ENCODE measurements at places on chromosomes 6 and 20.

- no peak for DNase-seq
Measured at GRCh38 chr20:64168381-64169090, 4.3 kb downstream of the MYT1 start.

DNA sequence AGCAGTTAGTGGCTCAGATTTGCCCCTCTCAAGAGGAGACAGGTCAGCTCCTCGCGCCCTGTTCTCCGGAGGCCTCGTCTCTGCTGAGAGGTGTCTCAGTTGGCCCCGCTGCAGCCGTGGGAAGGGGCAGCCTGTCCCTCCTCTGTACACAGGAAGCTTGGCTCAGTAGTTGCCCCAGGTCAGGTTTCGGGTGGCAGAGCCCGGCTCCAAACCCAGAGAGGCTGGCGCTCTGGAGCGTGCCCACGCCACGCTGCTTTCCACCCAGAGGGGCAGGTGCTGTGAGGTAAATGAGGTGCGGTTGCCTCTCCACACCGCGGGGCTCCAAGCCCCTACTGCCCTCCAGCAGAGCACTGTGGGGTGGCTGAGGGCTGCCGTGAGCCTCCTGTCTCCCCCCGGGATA lies 16.0 kb downstream of the DYNLT1 start:
- DNase-seq, result no peak

- no peak for DNase-seq
Measured at GRCh38 chr6:133951881-133952814, 876 bp upstream of the TBPL1 start.

- no peak for DNase-seq
Measured at GRCh38 chr6:90885611-90886056, 298.8 kb upstream of the MAP3K7 start.

GRCh38 chr6:52125139-52125538 lies 37.7 kb upstream of the PKHD1 start:
- no peak for DNase-seq

DNA sequence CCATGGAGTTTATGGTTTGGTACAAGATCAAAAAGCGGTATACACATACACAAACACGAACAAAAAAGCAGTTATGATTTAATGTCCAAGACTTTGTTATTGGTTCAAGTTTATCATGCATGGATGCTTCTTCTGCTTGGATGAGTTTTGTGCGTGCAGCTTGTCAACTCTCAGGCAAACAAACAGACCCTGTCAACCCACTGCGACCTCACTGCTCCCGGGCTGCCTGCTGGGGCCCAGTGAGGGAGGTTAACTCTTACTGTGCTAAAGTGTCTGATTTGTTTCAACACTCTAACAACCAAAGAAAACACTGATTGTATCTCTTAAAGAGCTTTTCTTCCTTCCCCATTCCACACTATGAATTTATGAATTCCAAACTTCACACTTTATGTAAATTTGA lies 26.8 kb upstream of the DDR1 start:
- no peak for DNase-seq

DNA sequence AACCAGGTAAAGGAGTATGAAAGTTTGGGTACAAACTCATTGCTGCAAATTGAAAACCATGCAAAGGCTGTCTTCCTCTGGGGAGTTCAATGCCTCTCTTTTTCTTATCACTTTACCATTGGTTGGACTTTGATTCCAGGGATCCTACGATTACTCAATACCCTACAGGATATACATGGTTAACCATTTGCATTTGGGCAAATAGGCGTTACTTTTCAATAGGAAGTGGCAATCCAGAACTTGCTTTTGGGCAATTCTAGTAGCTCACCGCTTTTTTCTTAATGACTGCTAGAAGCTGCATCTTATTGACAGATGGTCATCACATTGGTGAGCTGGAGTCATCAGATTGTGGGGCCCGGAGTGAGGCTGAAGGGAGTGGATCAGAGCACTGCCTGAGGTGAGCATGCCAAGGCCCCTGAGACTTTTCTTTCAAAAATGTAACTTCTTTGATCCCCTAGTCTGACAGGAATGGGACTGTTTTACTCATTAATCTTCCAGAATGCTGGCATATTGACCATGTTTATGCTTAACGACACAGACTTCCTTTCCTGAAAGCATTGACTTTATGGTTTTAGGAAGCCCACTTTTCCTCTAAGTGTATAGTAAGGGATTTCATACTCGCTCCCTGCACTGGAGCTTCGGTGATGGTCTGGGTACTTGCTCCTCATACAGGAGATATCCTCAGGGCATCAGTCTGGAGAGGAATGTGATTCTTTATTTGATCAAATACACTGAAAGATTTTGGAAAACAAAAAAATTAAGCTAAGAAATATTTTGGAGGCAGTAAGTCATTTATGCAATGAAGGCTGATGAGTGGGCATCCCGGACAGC lies at the start of gene CCR6:
TSS of gene CCR6 (plus strand) at position 270 of the 831 bp plus-strand sequence. CDS start 13,039 bp downstream, outside the sequence.
- no peak for DNase-seq

DNA sequence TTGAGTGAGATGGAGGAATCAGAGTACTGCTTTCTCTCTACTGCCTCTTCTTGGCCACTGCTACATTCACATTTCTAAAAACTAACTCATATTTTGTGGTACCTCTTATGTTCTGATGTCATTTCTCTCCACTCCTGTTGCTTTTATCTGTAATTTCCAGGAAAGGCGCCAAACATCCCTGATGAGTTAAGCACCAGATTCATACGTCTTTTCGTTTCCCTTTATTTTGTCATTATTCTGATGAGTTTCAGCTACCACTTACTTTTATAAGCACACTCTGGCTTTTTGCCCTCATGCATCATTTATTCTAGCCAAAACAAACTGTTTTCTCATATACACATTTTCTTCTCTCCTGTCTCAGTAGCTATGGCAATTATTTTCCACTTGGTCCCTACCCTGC lies 680.0 kb downstream of the RNF144B start:
- DNase-seq, result no peak

GRCh38 chr6:27810768-27811450 lies 101.3 kb downstream of the OR2B2 start:
- no peak for DNase-seq

- no peak for DNase-seq
Measured at GRCh38 chr6:136737871-136738691, 54.2 kb downstream of the MAP3K5 start.

GRCh38 chr6:37481711-37482605 lies 17.7 kb downstream of the CCDC167 start:
- DNase-seq, result no peak

GRCh38 chr6:11374036-11375010 lies 141.9 kb upstream of the NEDD9 start:
- DNase-seq, result no peak

GRCh38 chr6:72328775-72329174 lies 293.1 kb upstream of the KCNQ5 start:
- DNase-seq, result no peak

DNA sequence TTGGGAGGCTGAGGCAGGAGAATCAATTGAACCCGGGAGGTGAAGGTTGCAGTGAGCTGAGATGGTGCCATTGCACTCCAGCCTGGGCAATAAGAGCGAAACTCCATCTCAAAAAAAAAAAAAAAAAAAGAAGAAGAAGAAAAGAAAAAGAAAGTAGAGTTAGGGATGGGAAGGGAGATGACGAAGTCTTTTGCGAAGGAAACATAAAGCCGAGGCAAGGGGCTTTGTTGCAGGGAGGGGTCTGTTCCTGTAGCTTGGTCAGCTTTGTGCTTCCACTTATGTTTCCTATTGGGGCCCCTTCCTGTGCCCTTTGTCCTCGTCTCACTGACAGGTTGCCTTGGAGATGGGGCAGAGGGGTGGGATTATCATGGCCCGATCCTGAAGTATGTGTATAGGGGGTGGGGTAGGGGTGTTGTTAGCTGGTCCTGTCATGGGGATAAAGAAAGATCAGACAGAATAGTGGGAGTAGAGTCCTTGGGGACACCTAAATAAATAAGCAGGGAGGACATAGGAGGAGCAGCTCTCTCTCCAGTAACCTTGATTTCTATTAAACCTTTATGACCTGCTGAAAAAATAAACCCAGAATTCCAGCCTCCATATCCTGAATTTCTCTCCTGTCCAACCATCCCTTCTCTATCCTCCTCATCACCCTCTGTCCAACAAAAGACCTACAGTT lies 1.1 kb upstream of the CLIC1 start:
- DNase-seq, result no peak

DNA sequence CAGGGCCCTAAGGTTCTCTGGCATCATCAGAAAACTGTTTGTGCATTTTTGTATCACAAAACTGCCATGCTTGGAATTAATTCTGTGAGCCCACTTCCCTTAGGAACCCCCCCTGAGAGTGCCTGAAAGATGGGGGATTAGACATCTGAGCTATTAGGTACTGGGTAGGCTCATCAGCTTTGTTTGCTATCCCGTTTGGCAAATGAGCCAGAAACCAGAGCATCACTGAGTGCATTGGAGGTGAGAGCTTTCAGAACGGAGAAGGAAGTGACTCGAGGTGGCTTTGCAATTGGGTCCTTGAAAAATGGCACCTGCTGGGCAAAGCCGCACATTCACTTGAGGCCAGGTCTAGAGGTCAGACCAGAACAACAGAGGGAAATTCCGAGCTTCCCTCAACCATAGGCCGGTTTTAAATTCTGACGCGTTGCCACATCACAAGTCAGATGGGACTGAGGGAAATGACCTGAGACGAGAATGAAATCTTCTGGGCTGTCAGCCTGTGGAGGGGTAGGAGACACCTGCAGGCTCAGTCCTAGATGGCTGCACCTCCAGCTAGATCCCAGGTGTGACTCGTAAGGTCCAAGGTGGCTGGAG lies 8.4 kb upstream of the GLP1R start:
- DNase-seq, result no peak

- no peak for DNase-seq
Measured at GRCh38 chr6:166636191-166636933, 9.3 kb upstream of the RPS6KA2 start.

- no peak for DNase-seq
Measured at GRCh38 chr6:108510461-108511319, 50.0 kb upstream of the FOXO3 start.

DNA sequence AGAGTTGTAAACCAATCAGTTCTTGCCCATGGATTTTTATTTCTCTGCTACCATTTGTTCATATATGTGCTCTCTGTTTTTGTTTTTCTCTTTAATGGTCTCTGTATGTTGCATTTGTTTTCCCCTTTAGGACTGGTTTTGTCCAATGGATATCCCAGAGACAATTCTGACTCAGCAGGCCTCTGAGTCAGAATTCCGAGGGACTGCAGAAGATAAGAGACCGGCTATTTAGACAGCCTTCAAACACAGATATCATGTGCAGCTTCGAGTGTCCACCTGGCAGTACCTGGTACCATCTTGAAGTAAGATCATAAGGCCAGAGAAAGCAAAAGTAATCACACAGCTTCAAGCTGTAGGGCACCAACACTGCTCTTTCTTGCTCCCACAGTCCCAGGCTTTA lies 125.5 kb downstream of the ELOVL4 start:
- DNase-seq, result no peak

- DNase-seq, result no peak
Measured at GRCh38 chr20:52943185-52943841, 28.8 kb upstream of the TSHZ2 start.

GRCh38 chr6:138945354-138945753 lies 42.7 kb downstream of the REPS1 start:
- DNase-seq, result no peak

GRCh38 chr6:43254846-43255245 lies 11.6 kb downstream of the TTBK1 start:
- no peak for DNase-seq

- DNase-seq, result no peak
Measured at GRCh38 chr6:5981126-5982026, 25.3 kb downstream of the NRN1 start.

DNA sequence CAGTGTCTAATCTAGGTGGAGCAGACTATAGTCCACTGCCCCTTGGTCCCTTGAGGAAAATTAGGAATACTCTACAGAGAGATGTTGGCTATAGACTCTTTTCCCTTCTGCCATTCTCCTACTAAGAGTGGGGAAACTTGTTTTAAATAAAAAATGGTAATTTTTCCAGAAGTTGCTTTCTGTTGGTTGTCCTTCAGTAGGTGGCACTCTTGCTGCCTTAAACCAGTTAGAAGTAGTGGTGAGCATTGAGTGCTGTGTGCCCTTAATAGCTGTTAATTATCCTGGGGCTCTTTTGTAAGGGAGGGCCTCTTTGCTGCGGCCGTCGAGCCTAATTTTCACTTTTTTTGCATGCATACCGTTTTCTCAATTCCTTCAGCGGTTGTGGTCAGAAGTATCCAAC lies 2.8 kb downstream of the CMTR1 start:
- no peak for DNase-seq

DNA sequence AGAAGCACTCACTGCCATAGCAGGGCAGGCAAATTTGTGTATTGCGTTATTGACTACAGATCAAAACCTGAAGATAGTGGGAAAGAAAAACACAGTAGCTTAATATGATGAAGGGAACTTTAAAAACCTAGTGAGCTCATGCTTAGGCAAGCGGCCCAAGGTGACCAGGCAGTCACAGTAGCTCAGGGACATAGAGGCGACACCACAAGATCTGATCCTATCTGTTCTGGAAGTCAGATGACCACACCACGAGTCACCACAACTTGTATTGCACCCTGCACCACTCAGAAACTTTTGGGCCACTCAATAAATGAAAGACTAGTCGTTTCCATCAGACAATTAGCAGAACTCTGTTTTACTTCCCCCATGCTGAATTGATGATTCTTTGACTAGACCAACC lies 4.9 kb downstream of the CLIC5 start:
- DNase-seq, result no peak

DNA sequence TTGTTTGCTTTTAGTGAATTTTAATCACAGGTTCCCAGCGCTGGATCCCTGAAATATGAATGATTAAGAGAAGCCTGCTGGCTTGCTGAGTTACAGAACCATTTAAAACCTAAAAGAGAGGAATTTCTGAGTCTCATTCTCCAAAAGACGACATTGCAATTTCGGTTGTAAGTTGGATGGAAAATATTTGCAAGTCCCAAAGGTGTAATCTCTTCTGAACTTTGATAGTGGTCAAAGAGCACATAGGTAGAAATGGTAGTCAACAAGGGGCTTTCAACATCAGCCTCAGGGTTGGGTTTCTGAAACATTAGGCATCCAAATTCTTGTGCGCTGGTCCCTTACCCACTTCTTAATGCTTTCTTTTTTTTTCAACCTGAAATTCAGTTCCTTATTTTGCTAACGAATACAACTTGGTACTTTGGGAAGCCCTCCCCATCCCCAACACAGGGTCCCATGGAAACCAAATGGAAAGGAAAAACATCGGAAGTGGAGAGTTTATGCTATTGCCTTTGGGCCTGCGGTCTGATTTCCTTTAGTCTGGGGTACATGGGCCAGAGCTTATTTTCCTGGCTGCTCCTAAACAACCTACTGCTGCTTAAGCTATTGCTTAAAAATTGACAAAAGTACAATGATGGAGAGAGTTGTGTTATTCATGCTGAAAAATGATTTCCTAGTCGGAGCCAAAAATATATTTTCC lies 117.0 kb upstream of the KCNK16 start:
- DNase-seq, result no peak

- no peak for DNase-seq
Measured at GRCh38 chr20:13533946-13534345, 104.8 kb downstream of the TASP1 start.

DNA sequence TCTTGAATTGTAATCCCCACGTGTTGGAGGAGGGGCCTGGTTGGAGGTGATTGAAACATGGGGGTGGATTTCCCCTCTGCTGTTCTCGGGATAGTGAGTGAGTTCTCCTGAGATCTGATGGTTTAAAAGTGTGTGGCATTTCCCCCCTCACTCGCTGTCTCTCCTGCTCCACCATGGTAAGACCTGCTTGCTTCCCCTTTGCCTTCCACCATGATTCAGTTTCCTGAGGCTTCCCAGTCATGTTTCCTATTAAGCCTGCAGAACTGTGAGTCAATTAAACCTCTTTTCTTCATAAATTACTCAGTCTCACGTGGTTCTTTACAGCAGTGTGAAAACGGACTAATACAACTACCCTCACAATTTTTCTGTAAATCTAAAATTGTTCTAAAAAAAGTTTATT lies 26.8 kb upstream of the FAM184A start:
- DNase-seq, result no peak

All from stimulated activated CD8-positive, alpha-beta memory T cell treated with anti-CD3 and anti-CD28 coated beads, Interleukin-2, amount 100 ng/mL, for 1 hour (primary cell).